ENCODE measurements at places on chromosomes 4 and X.

DNA sequence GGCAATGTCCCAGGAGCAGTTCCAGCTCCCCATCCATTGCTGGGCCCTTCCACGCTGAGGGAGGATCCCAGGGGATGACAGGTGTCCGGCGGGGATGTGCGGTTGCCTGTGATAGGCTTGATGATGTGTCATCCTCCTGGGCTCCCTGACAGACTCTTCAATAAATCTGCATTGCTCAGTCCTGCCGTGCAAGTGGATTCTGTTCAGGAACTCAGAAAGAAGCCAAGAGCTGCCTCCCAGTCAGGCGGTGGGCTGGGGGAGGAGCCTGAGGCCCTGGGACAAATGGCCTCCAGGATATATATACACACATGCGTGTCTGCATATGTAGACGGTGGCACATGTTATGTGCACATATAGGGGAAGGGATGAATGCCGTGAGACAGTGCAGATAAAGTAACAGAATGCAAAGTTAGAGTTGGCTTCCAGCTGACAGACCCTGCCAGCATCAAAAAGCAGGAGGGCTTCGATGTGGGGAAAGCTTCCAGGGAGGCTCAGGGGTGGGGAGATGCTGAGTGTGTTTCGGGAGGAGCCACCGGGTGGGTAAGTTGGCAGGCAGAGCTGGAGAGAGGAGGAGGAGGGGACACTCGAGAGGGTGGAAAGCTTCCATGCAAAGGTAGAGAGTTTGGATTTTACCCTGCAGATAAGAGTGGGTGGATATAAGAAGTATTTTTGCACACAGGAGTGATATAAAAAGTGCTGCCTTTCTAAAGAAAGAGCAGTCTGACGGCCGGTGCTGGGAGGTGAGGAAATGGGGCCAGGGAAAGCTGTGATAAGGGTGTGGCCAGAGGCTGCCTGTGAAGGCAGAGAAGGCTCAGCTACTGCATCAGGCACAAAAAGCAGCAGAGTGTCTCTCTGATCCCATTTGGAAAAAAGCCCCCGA lies 28.5 kb upstream of the CRMP1 start:
- no peak for DNase-seq

DNA sequence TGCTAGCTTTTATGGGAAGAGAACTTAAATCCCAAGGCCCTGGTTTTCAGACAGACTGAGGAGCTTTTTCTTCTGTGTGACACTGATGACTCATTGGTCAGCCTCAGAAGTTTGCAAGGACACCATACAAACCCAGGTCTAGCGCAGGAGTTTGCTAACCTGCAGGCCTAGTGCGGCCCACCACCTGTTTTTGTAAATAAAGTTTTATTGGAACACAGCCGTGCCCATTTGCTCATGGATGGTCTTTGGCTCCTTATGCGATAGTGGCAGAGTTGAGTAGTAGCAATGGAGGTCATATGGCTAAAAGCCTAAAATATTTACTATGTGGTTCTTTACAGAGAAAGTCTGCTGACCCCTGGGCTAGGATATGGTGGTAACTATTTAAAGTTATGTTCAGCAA lies 98.3 kb downstream of the STOX2 start:
- DNase-seq, result no peak

DNA sequence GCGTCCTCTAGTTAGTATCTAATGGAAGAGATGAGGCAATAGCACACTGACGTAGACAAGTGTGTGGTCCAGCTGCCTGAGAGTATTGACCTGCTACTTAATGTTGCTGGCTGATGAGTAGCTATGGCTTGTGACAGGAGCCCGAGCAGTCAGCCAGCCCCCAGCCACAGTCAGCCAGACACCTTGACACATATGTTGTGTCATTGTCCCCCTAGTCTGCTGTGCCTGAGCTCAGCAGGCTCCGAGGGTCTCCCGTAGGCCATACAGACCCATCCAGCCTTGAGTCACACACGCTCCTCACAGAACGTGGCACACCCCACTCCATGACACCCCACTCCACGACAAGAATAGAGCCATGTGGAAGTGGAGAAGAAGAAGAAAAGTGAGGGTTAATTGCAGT lies 362.1 kb downstream of the UNC5C start:
- DNase-seq, result no peak

GRCh38 chrX:100409610-100410590 lies at the start of gene PCDH19:
Gene PCDH19 (minus strand): TSS chrX:100410273. CDS start chrX:100408597, 1,676 bp downstream.
- DNase-seq, result peak; percentile 31

DNA sequence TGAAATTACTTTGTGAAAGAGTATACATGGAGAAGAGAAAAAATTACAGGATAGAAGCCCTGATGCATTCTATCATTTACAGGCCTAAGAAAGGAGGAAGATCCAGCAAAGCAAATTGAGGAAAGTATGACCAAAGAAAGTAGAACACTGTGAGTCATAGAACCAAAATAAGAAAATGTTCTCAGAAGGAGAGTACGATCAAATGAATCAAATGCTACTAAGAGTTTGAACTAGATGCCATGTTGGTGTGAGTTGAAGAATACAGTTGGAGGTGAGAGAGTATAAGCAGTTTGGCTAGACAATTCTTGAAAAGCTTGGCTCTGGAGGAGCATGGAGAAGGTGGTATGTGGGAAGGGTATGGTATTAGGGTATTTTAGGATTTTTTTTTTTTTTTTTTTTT lies 161.8 kb downstream of the RPA4 start:
- DNase-seq, result no peak

DNA sequence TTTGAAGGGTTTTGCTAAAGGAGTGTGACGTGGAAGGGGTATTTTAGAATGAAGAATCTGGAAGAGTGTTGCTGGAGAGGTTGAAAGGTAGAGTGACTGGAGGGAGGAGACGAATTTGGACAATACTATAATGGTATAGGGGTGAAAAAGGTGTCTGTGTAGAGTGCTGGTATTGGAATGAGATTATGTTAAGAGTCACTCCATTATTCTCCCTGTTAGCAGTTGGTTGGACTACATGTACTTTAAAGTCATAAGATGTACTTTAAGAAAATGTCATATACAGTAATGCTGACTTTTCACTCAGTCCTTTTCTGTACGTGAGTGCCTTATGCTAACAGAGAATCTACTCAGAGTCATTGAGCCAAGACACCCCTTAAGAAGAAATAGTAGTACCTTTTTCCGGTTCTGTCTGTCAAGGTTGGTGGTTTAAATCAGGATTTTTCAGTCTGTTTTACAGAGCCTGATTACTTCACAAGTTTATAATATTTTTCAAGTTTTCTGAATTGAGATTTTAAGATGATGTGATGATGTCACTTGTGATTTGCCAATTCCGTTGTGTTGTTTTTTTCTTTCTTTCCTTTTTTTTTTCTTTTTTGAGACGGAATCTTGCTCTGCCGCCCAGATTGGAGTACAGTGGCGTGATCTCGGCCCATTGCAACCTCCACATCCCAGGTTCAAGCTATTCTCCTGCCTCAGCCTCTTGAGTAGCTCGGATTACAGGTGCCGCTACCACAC lies 56.6 kb downstream of the WWC2 start:
- DNase-seq, result no peak

DNA sequence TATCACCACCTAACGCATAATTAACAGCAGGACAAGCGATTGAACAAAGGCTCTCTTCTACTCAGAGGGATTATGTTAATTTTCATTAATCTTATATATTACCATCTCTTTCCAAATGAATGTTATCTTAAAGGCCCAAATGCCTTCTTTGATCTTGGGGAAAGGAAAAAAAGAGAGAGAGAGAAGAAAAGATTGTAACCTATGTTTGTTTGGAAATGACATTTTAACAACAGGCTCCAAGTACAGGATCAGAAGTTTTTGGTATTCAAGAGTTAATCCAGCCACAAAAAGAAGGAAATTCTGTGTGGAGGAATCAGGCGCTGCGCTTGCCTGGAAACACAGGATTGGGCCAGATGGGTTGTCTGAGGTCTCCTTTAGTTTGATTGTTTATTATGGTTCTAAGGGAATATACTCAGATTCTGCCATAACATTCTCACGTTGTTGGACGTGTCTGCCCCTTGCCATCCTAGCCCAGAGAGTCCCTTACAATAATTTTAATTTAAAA lies 100.7 kb upstream of the STX18 start:
- no peak for DNase-seq

DNA sequence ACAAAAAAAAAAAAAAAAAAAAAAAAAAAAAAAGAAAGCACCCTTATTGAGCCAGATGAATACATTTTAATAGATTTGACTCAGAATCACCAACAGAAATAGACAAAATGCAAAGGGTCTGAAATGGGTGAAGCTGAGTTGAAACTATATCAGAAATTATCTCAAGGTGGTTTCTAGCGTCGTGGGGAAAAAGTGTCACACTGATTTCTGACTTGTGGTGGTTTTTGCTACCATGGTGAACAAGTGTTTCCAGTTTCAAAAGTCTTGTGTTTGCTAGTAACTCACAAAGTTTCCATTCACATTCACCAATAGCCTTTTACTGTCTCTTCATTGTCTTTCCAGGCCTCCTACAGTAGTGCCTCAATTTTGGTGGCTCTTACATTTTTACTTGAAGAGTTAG lies 135.5 kb downstream of the ARHGAP24 start:
- DNase-seq, result no peak

- DNase-seq, result peak; percentile 27
Measured at GRCh38 chrX:22746081-22746480, 253.7 kb upstream of the DDX53 start.

DNA sequence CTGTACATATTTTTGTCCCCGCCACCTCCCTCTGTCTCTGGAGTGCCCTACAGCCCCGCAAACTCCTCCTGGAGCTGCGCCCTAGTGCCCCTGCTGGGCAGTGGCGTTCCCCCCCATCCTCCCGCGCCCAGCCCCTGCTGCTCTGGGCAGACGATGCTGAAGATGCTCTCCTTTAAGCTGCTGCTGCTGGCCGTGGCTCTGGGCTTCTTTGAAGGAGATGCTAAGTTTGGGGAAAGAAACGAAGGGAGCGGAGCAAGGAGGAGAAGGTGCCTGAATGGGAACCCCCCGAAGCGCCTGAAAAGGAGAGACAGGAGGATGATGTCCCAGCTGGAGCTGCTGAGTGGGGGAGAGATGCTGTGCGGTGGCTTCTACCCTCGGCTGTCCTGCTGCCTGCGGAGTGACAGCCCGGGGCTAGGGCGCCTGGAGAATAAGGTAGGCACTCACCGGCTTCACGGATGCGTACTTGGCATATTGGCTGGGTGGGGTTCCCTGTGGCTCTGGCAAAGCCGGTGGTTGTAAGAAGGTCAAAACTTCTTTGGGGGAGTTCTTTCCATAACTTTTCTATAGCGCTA lies 653 bp downstream of the HHIP start:
- no peak for DNase-seq

DNA sequence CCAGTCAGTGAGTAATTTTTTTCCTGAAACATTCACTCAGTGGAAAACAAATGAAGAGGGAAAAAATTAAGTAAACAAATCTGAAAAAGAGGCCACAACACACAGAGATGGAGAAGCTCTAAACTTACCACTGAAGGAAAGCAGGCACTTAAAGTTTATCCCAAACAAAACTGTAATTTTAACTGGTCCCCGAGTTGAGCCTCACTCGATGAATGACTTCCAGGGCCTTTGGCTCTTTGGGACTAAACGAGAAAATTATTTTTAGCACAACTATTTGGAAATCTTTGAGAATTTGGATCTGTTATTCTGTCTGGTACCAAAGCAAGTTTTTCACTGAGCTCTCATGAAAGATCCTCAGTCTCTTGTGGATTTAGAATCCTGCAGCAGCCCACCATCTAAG lies at the start of gene C1QTNF7:
Gene C1QTNF7 (plus strand): TSS at position 333 of the 400 bp plus-strand sequence. CDS start 7,711 bp downstream, outside the sequence.
- no peak for DNase-seq

DNA sequence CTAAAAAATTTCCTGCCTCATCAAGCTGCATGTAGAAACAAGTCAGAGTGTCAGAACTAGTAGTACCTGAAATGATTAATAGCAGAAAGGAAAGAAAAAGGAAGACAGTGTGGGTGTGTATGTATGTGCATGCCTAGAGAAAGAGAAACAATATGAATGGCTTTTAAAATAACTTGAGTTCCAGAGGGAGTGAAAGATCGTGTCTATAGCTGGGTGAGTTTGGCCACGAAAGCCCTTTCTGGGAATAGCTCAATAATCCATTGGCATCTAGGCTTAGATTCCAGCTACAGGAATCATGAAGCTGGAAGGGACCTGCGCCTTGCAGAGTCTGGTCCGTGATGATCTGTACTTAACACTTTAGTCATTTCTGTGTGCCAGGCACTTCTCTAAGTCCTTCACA lies 195.6 kb downstream of the RAPGEF2 start:
- peak; percentile 59 for DNase-seq

- no peak for DNase-seq
Measured at GRCh38 chr4:95833711-95834194, 6.1 kb upstream of the PDHA2 start.

DNA sequence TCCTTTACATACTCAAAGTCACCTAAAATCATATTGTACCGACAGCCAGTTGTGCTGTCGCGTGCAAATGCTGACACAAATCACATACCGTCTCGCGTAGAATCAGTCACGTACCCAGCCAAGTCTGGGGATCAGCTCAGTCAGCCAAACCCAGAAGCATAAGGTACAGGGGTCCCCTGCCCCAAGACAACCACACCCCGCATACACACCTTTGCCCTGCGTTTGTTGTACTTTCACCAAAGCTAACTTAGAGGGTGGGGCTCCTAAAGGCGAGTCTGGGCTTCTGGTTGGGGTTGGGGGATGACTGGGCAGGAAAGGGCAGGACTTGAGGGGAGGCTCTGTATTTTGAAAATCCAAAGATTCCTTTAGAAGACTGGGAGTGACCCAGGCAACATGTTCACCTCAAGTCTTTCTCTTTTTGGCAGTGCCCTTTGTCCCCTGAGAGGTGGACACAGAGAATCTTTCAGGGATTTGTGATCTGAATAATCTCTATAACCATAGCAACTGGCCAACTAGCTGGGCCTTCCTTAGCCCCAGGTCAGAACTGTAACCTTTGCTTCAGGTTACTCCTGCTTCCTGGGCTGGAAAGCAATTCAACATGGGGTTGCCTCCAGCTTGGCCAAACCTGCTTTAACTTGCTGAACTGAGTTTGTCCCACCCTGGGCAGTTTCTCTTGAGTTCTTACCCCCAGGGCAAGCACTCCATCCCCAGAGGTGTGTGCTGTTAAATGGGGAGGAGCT lies 992 bp downstream of the GDPD2 start:
- no peak for DNase-seq

DNA sequence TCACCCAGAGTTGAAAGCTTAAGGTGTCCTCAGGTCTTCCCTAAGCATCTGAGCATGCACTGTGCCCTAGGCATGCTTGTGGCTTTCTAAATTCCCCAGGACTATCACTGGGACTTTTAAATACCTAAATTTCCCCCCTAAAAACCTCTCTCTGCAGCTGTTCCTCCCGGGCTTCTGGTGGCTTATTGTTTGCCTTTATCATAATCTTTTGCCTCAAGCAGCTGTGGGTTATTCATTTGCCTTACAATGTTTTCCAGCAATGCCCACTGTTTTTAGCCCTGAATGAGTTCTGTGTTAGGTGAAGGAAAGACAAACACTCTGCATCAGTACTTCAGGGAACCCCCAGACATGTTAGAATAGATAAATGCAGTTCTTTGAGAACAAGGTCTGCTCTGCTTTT lies 455.0 kb downstream of the ZIC3 start:
- DNase-seq, result no peak

- no peak for DNase-seq
Measured at GRCh38 chr4:9942139-9942538, 79.2 kb downstream of the SLC2A9 start.

- DNase-seq, result no peak
Measured at GRCh38 chr4:130146773-130147172, 1050.8 kb downstream of the C4orf33 start.
